ENCODE measurements at places on chromosomes 11 and 22.

GRCh38 chr11:8773916-8774539 lies 91.4 kb downstream of the RPL27A start:
- no peak for DNase-seq

DNA sequence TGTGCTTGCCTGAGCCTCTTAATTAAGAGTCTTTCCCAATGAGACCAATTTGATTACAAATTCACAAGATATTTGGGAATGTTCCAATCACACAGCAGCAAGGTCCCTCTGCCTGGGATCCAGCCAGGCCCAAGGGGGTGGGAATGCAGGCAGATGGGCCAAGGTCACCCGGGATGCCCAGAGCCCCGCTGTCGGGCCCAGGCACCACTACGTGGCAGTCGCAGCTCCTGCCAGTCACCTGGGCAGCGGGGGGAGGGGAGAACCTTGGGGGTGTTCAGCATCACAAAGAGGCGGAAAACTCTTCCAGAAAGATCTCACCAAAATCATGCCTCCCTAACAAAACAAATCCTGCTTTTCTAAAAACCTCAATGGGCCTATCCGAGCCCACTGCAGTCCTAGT lies 30.9 kb downstream of the PPM1F start:
- DNase-seq = no peak

- no peak for DNase-seq
These were observed 85.9 kb downstream of the GAB2 start for GRCh38 chr11:78331711-78332110.

DNA sequence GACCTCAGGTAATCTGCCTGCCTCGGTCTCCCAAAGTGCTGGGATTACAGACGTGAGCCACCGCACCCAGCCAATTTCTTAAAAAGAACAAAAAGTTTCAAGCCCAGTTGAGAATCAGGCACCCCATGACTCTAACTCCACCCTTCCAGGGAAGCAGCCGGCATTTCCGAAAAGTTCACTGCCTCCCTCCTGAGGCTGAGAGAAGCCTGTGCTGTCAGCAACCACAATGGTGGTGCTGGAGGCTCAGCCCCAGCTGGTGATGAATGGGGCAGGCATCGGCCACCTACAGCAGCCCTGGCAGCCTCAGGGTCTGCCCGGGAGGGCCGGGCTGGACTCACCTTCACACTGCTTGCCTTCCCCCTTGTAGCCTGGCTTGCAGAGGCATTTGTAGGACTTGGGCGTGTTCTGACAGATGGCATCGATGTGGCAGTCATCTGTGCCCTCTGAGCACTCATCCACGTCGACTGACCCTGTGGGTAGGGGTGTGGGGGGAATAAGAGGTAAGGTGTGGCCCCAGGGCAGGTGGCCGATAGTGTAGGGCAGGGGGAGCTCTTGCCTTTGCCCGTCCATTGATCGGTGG lies 4.3 kb downstream of the SCUBE1 start:
- DNase-seq = no peak

- no peak for DNase-seq
These were observed 1.9 kb downstream of the EHBP1L1 start for GRCh38 chr11:65577756-65578109.

DNA sequence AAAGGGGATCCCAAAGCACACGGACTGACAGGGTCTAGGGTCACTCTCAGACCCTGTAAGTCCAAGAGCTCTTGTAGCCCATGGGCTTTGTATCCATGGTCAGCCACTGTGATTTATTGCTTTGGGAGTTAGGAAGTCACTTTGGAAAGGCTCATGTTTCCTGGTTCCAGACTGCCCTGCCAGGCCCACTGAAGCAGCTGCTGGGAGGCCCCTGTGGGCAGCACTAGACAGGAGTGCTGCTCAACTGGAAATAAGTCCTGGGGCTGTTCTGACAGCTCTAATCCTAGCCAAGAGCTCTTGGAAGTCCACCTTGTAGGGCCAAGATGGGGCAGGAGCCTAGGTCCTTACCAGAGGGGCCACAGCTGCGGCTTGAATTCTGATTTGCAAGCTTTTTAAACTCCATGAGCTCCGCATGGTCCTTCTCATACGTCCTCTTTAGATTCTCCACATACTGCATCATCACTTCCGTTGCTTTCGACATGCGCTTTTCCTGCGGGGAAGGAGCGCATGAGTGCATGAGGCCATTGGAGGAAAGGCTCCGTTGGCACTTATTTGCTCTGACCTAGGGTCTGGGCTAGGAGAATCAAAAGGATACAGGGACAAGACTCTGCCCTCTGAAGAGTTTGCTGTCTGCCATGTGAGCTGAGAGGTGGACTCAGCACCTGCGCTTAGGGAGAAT lies 32.2 kb upstream of the LYVE1 start:
- DNase-seq = no peak

DNA sequence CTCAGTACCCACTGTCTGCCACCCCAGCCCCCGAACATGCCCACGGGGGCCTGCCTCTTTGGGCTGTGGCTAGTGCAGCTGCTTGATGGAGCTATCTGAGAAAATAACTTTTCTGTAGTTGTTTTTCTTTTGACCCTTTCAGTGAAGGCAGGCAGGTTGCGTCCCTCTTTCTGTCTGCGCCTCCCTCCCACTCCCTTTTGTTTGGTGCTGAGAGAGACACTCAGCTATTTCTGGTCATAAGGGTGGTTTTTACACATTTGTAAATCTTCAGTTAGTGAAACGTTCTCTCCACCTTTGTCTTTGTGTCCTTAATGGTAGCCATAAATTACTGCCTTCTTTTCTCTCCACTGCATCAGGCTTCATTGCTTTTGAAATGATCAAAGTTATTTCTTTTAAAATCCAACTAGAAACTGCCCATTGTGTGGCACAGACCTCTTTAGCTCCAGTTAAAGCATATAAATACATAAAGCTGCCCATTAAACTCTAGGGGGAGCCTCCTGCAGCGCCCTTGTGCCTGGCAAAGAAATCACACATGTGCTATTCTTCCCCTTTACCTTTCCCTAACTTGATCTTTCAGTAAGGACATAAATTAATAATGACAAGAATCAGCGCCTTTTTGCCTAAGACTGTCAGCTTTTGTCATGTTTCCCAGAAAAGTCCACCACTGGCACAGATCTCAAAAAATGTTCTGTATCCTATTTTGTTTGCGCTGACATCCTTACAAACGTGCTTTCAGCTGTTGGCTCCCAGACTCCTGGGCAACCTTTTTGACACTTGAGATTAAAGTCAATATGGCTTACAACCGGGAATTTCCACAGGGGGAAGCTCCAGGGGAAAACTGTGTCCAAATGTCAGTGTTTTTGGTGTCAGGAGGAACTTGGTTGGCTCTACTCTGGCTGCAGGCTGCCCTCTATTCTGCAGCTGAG lies 1.7 kb upstream of the SCUBE2 start:
- DNase-seq = no peak

DNA sequence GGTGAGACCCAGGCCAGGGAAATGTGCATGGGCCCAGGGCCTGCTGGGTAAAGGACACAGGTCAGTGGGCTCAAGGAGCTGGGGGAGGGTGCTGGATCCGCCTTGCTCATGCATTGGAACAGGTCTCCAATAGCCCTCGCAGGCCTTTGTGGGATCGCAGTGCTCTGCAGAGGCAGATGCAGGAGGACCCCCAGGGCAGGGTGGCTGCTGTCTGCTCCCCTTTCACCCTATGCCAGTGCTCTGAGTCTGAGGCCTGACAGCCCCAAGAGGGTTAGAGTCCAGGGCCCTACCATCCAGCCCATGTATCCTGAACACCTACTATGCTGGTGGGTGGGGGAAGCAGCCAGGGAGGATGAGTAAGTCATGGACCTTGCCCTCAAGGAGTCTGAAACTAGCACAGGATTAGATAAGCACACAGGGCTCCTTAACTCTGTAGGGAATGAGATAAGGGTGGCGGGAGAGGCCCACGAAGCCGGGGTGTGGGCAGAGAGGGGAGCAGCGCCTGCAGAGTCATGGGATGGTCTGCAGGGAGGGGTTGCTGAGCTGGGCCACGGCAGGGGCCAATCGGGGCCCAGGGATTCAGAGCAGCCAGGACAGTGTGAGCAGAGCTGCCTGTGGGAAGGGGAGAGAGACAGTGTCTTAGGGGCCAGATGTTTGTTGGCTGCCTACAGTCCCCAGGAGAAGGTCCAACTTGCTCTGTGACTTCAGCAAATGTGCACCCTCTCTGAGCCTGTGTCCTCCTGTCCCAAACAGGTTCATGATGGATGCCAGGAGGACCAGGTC lies 10.5 kb upstream of the EHD1 start:
- no peak for DNase-seq

DNA sequence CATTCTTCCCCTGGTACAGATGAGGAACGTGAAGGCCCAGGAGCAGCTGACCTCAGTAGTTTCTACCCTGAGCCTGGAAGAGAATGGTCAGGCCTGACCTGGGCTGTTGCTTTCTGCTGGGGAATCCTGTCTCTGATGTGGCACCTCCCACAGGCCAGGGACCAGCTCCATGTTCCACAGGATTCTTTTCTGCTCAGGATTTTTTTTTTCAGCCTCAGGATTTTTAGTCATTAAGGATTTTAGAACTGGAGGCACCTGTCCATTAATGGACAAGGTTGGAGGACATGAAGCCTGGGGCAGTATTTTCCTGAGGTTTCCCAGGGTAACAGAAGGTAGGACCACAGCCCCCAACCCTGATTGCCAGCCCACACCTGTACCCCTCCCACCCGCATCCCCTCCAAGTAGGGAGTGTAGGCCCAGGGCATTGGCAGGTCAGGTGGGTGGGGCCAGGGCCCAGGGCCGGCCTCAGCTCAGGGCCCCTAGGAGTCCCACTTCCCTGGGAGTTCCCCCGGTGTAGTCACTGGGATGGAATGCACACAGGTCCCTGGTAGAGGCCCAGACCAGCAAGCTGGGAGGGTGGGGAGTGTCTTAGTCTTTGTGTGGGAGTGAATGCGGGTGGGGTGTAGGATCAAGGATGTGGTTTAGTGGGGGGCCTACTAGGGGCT lies 16.1 kb downstream of the BIK start:
- peak; percentile 60 for DNase-seq

DNA sequence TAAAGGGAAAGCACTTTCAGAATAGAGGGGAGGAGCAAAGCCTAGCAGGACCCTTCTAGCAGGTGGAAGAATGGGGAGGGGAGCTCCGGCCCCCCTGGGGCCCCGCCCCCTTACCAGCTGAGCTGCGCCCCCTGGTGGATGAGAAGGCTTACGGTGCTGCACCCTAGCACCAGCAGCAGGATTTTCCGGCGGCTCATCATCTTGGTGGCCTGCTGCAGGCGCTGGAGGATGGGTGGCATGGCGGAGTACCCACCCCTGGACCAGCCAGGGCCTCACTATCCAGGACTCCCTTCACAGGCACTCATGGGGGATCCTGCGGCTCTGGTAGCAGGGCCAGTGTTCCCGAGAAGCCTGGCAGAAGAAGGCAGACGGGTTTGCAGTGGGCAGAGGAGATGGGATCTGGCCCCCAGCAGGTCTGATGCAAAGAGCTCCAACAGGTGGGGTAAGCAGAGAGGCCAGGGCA lies 3.8 kb downstream of the GAL3ST3 start:
- no peak for DNase-seq

- DNase-seq = no peak
These were observed 3.3 kb downstream of the SYT7 start for GRCh38 chr11:61577383-61578118.

GRCh38 chr11:75196426-75196825 lies 44.1 kb upstream of the TPBGL start:
- DNase-seq = no peak
